ENCODE measurements at places on chromosomes 1 and 21.

DNA sequence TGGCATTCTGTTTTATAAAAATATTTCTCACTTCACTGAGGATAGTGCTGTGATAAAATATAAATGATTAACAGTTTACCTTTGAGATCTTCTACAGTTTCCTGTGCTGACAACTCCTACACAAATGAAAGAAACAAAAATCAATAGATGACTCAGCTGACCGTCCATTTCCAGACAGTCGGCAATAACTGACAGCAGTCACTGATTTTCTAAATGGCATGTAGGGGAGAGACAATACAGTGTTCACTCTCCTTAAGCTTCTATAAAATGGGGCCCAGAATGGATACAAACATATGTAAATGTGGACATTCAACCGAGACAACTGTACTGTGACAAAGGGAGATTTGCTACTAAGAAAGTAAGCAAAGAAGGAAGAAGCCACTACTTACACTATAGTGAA lies 34.3 kb downstream of the PCNX2 start:
- no peak overlapping the region for H3K4me3 ChIP-seq
- no peaks in the 10 kb centered on the region for H3K4me1 ChIP-seq
- DNase-seq: no peak
- H3K27ac ChIP-seq: no peak overlapping the region
- no peaks in the 10 kb centered on the region for H3K27me3 ChIP-seq

DNA sequence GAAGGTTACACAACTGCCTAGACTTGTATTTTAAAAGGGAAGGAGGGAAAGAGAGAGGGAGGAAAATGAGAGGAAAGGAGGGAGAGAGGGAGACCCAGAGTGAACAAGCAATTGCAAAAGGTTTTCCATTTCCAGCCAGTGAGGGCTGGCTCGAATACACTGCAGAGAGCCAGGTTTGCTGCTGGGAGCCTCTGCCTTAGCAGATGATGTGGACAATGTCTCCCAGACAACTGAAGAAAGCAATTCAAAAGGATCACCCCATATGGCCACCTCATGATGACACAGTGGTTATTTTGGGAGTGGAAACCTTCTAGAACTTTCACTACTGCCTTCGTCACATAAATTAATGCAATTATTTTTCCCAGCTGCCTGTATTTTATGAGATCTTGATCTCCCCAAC lies 86.4 kb downstream of the BCAR3 start:
- H3K27me3 ChIP-seq: no peaks in the 10 kb centered on the region
- DNase-seq: no peak
- H3K4me3 ChIP-seq: no peak overlapping the region
- no peak overlapping the region for H3K27ac ChIP-seq

DNA sequence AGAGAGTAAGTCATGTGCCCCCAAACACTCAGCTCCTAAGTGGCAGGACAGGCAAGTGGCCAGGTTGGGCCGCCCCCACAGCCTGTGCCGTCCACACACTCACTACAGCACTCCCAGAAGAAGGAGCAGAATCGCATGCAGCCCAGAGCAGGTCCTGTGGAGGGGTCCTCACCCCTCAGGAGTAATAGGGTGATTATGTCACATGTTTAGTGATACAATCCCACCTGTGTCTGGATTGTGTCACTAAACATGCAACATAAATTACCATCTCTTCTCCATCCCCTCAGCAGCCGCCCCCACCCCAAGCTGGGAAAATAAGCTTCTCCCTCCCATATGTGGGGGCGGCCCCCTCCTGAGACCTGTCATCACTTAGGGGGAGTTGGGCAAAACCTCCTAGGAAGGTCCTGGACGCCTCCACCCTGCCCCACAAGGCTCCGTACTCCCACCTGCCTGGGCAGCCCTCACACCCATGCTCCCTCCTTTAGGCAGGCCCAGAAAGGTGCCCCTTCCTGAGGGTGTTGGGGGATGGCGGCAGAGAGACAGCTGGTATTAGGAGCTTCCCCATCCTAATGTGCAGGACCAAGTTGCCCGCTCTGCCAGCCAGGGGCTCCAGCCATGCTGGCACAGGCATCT lies 56.9 kb downstream of the STUM start:
- DNase-seq: no peak
- peaks cover 23% of the 10 kb centered on the region for H3K4me1 ChIP-seq
- H3K27me3 ChIP-seq: no peaks in the 10 kb centered on the region
- no peak overlapping the region for H3K27ac ChIP-seq

GRCh38 chr1:82562448-82562847 lies 761.7 kb downstream of the ADGRL2 start:
- no peaks in the 10 kb centered on the region for H3K36me3 ChIP-seq
- no peaks in the 10 kb centered on the region for H3K27me3 ChIP-seq
- H3K27ac ChIP-seq: no peak overlapping the region
- DNase-seq: no peak

GRCh38 chr1:231803353-231803752 lies 176.8 kb downstream of the DISC1 start:
- H3K36me3 ChIP-seq: no peaks in the 10 kb centered on the region
- no peak for DNase-seq
- H3K27ac ChIP-seq: no peak overlapping the region
- H3K4me3 ChIP-seq: no peak overlapping the region

GRCh38 chr1:9626201-9626608 lies 25.3 kb upstream of the PIK3CD start:
- no peaks in the 10 kb centered on the region for H3K27me3 ChIP-seq
- H3K4me3 ChIP-seq: no peak overlapping the region
- no peak overlapping the region for H3K27ac ChIP-seq
- DNase-seq: no peak
